ENCODE measurements at places on chromosomes 1 and 21. TPM values are rescaled to one million over a fixed set of nuclear protein-coding genes. Genes with fewer than 3 reads are reported as not detected.
A peak's percentile ranks its signal among the peaks of the same experiment; 100 is the strongest.

DNA sequence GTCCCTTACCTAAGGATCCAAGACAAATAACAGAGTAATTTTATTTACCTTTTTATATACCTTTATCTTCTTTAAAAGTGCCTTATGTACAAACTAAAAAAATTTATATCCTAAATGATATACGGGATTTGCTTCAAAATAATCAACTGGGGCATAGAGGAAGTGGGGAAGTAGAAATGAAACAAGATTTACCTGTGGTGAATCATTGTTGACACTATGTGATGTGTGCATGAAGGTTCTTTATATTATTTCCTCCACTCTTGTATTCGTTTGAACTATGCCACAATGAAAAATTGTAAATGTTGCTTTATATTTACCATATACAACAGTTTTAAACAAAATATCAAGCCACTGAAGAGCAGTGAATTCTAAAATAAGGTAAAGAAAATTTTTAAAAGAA lies 13.0 kb downstream of the RGS7 start:
- DNase-seq, result no peak

DNA sequence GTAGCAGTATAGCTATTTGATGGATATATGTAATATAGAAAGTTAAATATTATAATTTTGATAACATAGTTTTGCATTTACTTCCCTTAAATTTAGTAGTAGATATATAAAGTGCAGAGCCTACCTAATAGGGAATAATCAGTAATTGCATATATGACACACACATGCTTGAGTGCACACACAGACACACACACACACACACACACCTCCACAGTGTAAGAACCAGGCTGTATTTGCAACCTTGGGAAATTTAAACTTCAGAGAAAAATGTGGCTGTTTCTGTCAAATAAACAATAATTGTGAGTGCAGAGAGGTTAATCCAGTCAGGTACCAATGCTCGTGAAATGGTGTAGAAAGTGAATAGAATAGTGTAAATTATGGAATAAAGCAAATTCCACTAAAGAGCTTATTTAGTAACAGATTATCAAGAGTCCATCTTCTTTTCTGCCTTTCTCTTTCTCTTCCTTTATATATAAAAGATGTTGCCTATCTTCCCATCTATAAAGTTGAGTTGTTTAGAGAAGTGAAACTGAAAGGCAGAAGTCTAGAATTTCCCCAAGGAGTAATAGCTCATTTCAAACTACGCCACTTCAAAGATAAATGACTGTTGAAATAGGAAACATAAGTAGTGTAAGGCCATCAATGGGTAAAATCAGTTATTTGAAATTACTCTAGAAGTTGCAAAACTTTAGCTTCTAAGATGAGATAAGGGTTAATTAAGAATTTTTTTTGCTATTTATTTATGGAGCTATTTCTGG lies 273.7 kb downstream of the SRGAP2C start:
- no peak for DNase-seq

- DNase-seq, result no peak
Observed at GRCh38 chr1:51000651-51001050, 30.6 kb downstream of the CDKN2C start.

DNA sequence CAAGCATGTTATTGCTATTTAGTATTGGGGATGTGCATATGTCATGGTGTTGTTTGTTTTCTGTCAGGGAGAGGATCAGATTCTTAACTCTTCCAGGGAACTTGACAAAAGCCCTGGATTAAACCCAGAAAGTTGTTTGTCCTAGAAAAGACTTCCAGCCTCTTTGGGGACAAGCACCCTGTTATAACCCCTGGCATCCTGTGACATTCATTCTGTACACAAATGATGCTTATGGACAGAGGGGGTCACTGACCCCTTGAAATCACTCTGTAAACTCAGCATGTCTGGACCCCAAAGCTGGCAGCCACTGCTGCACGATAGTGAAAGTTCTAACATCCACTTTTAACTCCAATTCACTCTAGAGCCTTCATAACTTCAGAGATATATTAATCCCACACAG lies 81.2 kb downstream of the PROX1 start:
- DNase-seq, result no peak

GRCh38 chr1:198922638-198923430 lies 284.0 kb downstream of the PTPRC start:
- DNase-seq, result no peak

GRCh38 chr21:23930565-23930964 lies 1676.7 kb downstream of the MRPL39 start:
- no peak for DNase-seq

DNA sequence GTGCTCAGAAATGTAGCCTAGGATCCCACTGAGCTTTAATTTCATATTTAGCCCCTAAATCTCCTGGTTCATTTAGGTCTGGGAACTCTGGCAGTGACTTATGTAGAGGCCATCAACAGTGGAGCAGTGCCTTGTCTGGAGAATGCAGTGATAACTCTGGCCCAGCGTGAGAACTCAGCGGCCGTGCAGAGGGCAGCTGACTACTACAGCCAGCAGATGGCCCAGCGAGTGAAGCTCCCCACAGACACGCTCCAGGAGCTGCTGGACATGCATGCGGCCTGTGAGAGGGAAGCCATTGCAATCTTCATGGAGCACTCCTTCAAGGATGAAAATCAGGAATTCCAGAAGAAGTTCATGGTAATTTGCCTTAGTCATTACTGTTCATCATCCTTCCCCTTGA lies 17.8 kb downstream of the GBP6 start:
- no peak for DNase-seq

DNA sequence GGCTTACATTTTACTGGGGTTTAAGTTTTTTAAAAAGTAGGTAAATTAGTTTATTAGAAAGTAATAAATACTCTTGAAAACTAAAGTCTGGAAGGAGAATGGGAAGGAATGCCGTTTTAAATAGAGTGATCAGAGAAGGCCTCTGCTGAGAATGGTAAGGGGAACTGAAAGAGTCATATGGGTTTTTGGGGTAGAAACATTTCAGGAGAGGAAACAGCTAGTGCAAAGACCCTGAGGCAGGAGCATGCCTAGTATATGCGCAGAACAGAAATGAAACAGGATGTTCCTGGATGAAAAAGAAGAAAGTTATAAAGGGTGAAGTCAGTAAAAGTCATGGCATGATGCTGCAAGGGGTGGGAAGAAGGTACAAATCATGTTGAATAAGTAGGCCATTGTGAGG lies 38.9 kb downstream of the ZC3H11B start:
- DNase-seq, result no peak

DNA sequence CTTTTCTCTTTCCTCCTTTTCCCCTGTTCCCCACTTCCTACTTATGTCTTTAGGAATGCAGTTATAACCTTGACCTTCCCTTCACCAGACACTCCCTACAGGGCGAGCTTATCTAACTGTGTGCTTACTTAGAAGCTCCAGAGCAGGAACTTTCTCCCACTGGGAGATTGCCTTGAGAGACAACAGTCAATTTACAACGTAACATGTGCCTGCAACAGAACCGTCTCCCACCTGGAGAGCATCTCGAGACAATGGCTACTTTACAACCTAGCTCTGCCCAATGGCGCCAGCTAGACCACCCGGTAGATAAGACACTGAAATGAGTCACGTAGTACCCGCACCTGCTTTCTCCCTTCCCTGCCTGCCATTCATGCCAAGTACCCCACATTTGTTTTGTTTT lies 16.7 kb downstream of the HMGN1 start:
- no peak for DNase-seq

DNA sequence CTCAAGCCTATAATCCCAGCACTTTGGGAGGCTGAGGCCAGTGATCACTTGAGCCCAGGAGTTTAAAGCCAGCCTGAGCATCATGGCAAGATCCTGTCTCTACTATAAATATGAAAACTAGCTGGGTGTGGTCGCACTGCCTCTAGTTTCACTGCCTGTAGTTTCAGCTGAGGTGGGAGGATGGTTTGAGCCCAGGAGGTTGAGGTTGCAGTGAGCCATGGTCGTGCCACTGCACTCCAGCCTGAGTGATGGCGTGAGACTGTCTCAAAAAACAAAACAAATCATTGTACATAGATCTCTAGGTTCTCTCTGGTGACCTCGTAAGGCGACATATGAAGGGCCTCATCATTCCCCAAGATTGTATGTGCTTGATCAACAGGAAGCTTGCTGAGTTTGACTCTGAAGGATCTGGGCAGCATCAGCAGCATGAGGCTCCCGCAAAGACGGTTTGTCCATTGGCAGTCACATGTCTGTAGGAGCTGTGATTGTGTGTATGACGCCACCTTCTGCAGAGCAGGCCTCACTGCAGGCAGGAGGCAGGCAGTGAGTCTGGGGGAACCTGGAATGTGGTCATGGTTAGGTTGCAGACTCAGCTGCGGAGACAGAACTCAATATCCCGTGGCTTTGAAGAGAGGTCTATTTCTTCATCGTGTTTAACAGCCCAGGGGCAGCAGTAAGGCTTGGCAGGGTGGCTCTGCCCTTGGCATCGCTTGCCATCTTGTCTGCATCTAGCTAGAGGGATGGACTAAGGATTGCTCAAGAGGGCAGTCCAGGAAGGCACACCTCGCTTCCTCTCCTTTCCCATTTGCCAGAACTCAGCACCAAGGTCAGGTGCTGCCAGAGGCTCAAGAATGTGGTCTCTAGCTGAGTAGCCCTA lies 14.0 kb downstream of the ATP5PO start:
- peak; percentile 62 for DNase-seq

The PLPPR4 gene
- polyA plus RNA-seq, result 0.61 TPM

The EYA3 gene
- 6.5 TPM for polyA plus RNA-seq

The SPATA45 gene
- 0.24 TPM for polyA plus RNA-seq

The RUNX3 gene
- polyA plus RNA-seq, result not detected

Data from SK-N-SH (cell line).